ENCODE measurements at places on chromosomes 4 and X.

DNA sequence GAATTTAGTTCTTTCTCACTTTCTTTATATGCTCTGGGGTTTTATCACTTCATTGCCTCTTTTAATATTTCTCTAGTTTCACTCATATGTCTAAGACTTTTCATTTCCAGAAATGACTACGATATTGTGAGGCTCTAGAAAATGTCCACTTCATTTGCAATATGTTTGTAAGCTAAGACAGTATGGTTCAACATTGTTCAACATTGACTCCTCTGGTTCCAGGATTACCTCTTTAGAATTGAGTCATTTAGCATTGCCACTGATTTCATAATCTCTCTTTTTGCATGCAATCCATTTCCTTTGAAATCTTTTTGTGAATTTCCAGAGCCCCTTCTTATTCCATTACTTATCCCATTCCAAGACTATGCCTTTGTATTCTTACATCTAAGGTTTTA is 32.3 kb downstream of the BBS12 start:
- no peak for DNase-seq

- DNase-seq: no peak
Measured at GRCh38 chr4:153513596-153513995, 47.4 kb downstream of the TMEM131L start.

GRCh38 chrX:154091678-154092077 is 5.8 kb downstream of the MECP2 start:
- no peak for DNase-seq

GRCh38 chr4:133474501-133474900 is 325.4 kb downstream of the PCDH10 start:
- no peak for DNase-seq

DNA sequence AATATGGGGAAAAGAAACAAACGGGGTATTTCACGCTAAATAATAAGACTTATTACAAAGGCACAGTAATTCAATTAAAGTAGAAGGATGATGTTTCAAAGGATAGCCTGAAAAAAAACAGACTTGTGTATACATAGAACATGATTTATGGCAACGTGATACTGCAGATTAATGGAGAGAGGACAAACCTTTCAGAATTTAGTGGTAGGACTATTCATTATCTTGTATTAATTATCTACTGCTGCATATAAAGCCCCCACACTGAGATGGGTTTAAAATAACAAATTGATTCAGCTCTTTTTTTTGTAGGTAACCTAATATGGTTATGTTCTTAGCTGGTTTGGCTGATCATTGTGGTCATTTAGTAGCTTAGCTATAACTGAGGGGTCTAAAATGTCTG is 1269.0 kb downstream of the FSTL5 start:
- no peak for DNase-seq

Data from NCI-H1436 (cell line).